Lower lobe of right lung (tissue), 2 donors: ENCODE measurements at places on chromosomes 12 and 14. TPM values are rescaled to one million over a fixed set of nuclear protein-coding genes. Genes with fewer than 3 reads are reported as not detected.

Gene DNAJC22
- total RNA-seq: 0.18 TPM

Gene GALNT8
- total RNA-seq: 0.77 TPM

DNA sequence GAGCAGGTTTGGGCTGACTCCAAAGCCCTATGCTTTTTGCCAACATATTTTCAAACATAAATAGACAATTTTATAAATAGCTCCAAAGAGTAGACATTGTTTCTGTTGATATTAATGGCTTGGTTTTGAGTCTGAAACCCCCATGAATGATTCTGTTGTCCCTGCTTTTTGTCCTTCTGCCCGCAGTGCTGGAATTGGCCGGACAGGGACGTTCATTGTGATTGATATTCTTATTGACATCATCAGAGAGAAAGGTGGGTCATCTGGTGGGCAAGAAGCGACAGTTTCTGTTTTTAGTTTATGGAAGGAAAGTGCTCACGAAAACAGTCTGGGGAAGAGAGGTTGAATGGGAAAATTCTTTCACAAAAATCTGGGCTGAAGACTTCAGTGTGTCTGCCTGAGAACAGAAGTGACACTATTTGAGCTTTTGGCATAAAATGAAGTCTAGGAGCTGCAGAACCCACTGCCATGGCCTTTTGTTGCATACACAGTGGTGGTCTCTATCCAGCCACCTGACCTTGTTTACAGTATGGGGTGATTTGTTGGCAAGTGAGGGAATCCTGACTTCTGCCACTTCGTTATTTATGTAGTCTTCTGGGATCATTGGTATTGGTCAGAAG, 69.6 kb downstream of the PTPN11 start:
- no peak overlapping the region for H3K4me3 ChIP-seq
- H3K4me1 ChIP-seq: no peaks in the 10 kb centered on the region
- peaks cover 96% of the 10 kb centered on the region for H3K36me3 ChIP-seq
- H3K27ac ChIP-seq: no peak overlapping the region
- H3K27me3 ChIP-seq: no peaks in the 10 kb centered on the region

DNA sequence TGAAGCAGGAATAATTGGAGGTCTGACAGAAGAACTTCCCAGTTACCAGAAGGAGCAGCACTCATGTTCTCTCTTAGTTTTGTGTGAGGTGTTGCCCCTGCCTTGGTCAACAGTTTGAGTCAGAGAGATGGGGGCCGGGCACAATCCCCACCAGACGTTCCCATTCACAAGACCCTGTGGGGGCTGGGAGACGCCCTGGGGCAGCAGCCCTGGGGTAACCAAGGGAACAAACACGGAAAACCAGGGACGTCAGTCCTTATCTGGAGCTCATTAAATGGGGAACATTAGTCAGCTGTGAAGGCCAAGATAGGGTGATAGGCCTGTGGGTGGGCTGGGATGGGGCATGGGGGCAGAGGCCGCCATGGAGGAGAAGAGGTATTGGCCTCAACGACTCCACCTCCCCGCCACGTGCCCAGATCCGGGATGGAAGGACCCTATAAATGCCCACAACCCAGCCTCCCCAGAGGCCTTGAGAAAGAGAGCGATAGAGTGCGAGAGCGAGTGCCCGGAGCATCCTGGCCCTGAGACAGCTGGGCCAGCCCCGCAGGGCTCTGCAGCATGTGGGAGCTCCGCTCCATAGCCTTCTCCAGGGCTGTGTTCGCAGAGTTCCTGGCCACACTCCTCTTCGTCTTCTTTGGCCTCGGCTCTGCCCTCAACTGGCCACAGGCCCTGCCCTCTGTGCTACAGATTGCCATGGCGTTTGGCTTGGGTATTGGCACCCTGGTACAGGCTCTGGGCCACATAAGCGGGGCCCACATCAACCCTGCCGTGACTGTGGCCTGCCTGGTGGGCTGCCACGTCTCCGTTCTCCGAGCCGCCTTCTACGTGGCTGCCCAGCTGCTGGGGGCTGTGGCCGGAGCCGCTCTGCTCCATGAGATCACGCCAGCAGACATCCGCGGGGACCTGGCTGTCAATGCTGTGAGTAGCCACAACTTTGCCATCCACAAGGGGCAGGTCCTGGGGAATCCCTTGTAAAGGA, at the start of gene AQP2:
AQP2 (plus strand) TSS at position 465 of the 979 bp plus-strand sequence; CDS start at position 559, 94 bp downstream.
- no peak within 1 kb of the TSS for H3K27ac ChIP-seq
- no peak within 1 kb of the TSS for H3K4me3 ChIP-seq

DNA sequence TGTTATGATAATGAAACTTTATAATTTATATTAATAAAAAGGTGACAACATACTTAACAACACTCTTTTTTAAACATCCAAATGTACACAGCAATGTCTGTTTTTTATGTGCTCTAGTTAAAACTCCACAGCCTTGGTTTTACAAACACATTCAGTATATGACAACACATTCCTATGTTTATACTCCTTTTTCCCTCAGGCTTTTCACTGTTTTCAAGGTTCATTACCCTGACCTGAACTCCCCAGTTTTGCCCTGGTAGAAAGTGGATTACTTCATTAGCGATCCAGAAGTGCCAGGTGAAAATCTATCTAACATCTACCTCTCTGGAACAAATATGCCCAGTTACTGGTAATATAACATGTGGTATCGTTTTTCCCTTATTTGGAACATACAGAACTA, 340.2 kb upstream of the DDHD1 start:
- no peak for DNase-seq
- no peak overlapping the region for H3K4me3 ChIP-seq
- no peaks in the 10 kb centered on the region for H3K27me3 ChIP-seq
- H3K4me1 ChIP-seq: peaks cover 5% of the 10 kb centered on the region
- H3K27ac ChIP-seq: no peak overlapping the region

GRCh38 chr12:69880571-69880970, 55.5 kb downstream of the MYRFL start:
- no peak overlapping the region for H3K4me3 ChIP-seq
- peaks cover 8% of the 10 kb centered on the region for H3K4me1 ChIP-seq
- no peak overlapping the region for H3K27ac ChIP-seq
- no peaks in the 10 kb centered on the region for H3K36me3 ChIP-seq
- H3K27me3 ChIP-seq: no peaks in the 10 kb centered on the region
- DNase-seq: no peak
